CD8-positive, alpha-beta T cell (primary cell): ENCODE measurements at places on chromosomes 1 and 21.

DNA sequence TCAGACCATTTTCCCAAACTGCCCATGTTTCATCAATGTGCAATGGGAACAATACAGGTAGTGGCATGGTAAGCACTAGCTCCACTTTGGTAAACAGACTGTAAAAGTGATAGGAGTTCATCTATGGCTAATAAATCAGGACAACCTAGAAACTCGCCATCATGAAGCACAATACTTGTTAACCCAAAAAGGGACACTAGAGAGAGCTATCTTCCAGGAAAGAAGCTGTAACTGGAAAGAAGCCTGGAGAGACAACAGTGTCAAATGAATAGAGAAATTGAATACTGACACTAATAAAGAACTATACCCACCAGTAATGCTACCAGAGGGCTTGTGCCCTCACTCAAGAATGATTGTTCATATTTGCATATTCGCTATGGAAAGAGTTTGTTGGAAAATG is 164.7 kb upstream of the RGS18 start:
- no peak for DNase-seq

DNA sequence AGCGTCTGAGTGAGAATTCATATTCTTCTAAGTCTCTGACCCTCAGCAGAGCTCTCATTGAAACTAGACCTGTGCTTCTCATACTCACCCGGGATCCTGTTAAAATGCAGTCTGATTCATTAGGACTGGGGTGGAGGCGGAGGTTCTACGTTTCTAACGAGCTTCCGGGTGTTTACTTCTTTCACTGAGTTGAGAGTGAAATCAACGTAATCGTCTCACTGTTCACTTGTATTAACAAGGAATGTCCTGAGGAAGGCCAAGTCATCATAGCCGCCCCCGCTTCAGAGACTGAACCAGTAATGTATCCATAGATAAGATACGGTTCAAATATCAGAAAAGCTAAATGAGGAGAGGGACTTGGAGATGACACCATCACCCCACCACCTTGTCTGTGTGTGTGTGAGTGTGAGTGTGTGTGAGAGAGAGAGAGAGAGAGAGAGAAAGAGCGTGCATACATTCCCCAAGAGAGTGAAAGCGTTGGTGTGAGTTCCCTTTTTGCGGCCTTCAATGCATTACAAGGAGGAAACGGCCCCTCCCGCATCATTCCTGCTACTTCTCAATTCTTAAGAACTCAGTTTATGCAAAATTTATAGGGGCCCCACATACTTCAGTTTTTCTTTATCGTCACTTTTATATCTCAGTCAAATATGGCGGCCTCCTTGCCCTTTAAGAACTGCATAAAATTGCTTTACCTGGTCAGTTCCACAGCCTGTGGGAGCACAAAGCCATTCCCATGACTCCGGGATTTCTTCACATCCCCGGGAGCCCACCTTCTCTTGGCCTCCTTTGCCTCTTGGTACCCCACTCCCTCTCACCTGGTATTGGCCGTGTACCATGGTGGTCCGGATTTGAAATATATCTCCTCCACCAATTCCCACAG is 19.8 kb downstream of the KMO start:
- DNase-seq: peak; percentile 6

GRCh38 chr1:74674278-74675048 is 871 bp upstream of the ERICH3 start:
- DNase-seq: no peak

GRCh38 chr1:201190005-201190404 is 619 bp upstream of the IGFN1 start:
- DNase-seq: no peak
